ENCODE measurements at places on chromosomes 7 and 10.

DNA sequence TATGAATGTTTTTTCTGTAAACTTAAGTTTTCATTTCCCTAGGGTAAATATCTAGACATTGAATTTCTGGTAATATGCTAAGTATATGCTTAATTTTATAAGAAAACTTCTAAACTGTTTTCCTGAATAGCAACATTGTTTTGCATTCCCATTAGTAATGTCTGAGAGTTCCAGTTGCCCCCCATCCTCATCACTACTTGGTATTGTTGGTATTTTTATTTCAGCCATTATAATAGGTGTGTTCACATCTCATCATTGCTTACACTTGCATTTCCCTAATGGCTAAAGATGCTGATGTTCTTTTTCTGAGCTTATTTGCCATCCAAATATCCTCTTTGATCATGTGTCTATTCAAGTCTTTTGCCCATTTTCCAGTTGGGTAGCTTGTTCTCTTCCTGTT is 269.6 kb downstream of the KCNMA1 start:
- DNase-seq: no peak

DNA sequence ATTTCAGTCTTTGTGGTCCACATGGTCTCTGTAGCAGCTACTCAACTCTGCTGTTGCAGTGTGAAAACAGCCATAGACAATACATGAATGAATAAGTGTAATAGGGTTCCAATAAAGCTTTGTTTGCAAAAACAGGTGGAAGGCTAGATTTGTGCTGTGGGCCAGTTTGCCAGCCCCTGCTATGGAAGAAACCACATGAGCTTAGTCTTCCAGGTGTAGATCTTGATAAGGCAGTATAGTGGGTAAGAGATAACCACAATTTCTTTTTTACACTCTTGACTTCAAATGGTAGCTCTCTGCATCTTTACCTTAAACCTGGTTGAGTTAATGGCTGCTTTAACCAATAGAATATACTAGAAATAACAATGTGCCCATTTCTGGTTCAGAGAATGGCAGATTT is 135.0 kb upstream of the PALS2 start:
- no peak for DNase-seq

GRCh38 chr10:79181698-79182521 is 113.1 kb downstream of the ZMIZ1 start:
- DNase-seq: no peak

GRCh38 chr10:93867525-93867924 is 26.3 kb upstream of the SLC35G1 start:
- DNase-seq: no peak

- DNase-seq: no peak
These were observed 91.3 kb upstream of the DNAAF5 start for GRCh38 chr7:635227-635626.

DNA sequence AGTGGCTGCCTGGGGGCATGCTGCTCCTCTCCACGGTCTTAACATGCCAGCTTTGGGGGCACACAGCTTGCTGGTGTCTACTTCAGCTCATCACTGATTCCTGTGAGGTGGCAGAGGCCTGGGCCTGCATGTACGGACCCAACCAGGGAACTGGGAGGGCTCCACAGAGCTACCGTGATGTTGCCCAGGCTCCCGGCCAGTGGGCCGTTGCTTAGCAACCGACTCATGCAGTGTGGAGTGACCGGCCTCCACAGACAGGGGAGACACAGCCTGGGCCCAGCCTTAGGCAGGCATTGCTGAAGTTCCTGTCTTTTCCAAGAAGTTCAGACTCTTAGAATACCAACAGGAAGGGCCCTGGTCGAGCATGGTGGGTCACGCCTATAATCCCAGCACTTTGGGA is 25.8 kb upstream of the SH2B2 start:
- DNase-seq: no peak

- DNase-seq: no peak
These were observed 407.2 kb upstream of the SHH start for GRCh38 chr7:156219307-156220077.

GRCh38 chr10:122308417-122309141 is 37.5 kb downstream of the BTBD16 start:
- DNase-seq: no peak

DNA sequence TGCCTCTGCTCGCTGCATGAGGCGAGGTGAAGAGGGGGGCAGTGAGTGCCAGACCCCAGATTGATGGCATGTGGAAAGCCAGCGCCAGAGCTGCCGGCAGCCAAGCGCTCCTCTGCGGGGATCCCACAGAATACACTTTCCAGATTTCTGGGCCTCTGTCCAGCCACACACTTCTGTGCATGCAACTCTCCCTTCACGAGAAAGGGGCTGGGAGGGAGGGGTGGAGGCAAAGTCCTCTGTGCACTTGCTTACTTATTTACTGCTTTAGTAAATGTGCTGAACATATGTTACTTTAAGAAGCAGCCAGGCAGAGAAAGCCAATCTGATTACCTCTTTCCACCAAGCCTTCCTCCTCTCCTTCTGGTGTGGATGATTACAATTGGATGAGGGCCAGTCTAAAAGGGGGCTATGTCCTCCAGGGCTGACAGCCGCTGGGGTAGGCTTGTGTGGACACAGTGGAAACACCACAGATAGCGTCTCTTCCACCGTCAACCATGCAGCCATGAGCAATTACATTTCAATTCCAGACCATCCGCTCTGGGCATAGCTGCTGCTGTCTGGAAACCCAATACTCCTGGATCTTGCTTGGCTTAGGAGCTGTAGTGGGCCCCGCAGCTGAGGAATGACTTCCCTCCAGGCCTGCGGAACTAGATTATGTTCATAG is 322.8 kb upstream of the ANKRD30A start:
- no peak for DNase-seq

DNA sequence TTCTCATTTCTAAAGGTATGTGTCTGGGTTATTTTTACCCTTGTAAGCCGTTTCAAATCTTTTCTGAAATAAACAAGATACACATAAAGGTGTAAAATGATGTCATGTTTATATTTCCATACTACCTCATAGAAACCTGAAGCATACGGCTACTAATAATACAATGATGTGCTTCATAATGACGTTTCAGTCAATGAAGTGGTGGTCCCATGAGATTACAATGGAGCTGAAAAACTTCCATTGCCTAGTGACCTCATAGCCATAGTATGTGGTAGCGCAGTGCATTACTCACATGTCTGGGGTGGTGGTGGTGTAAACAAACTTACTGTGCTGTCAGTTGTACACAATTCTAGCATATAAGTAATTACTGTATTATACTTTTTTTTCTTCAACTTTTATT is 24.9 kb downstream of the EPDR1 start:
- no peak for DNase-seq
